ENCODE measurements at places on chromosomes 12 and 14. TPM values are rescaled to one million over a fixed set of nuclear protein-coding genes. Genes with fewer than 3 reads are reported as not detected.

Gene SDS
- not detected for total RNA-seq

Gene ADAM20
- 0.36 TPM for total RNA-seq

Gene ZNF385A
- total RNA-seq, result 1.3 TPM

Gene RNFT2
- 15.8 TPM for total RNA-seq

Gene EPYC
- not detected for total RNA-seq

Gene ZNF84
- total RNA-seq, result 11.8 TPM

Gene RNASE3
- not detected for total RNA-seq

Gene NOVA1
- total RNA-seq, result not detected

Gene VSX2
- not detected for total RNA-seq

GRCh38 chr14:68506645-68507419 lies 286.0 kb downstream of the ZFP36L1 start:
- DNase-seq, result peak; percentile 24

DNA sequence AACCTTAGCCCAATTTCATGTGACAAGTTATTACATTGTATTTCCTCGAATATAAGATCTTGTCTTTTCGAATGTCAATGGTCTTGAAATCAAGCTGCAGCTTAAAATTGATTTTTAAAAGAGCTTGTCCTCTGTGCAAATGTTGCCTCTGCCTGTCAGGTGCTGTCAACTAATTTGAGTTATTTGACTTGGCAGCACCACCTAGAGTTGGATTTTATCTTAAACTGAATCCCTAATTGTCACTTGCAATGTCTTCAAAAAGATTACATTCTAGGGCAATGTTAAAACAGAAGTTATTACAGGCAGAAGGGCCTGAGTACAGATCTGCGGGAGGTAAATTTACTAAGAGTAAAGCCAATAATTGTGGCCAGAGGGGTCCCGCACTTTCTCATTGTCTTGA lies 26.2 kb upstream of the TUNAR start:
- DNase-seq, result no peak

- no peak for DNase-seq
These were observed 73.3 kb downstream of the RASSF8 start for GRCh38 chr12:26031827-26032226.

DNA sequence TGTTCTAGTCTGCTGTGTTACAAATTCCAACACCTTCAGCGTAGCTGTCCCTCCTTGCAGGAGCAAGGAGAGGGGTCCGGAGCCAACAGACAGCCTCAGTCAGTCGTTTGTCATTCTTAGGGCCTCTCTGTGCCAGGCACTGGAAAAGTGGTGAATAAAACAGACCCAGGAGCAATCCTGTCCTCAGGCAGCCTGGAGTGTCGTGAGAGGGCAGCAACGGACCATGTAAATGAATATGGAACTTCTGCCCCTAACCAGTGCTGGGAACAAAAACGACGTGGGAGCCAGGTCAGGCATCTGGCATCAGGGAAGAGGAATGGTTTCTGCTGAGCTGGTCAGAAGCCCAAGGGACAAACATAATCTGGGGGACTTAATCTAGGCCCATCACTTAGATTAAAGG lies 64.8 kb upstream of the PSMC1 start:
- no peak for DNase-seq

DNA sequence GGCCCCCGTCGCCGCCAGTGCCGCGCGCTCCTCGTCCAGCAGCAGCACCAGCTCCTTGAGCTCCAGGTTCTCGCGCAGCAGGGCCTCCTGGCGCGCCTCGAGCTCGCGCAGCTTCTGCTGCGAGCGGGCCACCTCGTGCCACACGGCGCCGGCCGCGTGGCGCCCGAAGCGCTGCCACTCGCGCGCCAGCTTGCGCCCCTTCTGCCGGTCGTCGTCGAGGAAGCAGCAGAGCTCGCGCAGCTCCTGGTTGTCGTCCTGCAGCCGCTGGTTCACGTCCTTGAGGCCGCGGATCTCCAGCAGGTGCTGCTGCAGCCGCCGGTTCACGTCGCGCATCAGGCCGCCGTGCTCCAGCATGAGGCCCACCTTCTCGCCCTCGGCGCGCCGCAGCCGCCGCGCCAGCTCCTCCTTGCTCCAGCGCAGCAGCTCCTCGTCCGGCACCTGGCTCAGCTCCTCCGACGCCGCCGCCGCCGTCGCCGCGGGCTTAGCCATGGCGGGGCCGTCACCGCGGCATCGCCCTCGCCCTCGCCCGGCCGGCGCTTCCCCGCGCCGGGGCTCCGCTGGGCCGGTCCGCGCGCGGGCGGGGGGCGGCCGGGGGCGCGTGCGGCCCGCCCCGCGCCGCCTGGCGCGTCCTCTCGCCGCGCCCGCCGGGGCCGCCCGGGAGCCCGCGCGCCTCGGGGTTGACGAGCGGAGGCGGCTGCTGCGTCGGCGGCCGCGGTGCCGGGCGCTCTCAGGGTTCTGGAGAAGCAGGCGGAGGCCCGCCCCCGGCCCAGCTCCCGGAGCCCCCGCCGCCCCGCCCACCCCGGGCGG lies at the start of gene CCDC85C:
Gene CCDC85C (minus strand): TSS at position 737 of the 807 bp plus-strand sequence. CDS start 248 bp downstream, at position 489.
- DNase-seq, result peak; percentile 67

GRCh38 chr14:54715239-54715638 lies 148.3 kb downstream of the SAMD4A start:
- no peak for DNase-seq

DNA sequence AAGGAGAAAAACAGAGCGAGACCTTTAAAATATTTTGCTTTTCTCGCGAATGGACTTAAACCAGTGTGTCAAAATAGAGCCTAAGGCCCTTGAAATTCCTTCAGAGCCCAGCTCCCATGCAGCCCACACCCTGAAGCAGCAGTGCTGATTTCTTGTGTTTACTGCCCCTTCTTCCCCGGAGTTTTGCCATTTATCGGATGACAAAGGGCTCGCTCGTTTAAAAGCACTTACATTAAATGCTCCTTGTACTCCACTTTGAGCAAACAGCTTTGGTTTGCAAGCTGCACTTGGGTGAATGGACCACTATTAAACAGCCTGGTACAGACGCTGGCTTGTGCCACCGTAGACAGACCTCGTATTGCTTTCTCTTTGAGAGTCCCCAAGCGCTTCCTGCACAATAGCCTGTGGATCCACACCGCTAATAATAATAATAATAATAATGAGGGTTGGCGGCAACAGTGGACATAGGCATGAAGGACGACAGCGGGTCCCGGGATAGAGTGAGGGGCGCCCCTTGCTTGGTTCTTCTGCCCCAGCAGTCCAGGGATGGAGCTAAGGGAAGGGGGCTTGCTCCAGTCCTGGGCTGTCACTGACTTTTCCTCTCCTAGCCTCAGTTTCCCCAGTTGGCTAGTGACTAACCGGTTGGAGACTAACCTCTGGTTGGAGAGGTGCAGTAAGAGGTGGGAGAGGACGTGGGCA lies 6.6 kb downstream of the DLK1 start:
- DNase-seq, result no peak

DNA sequence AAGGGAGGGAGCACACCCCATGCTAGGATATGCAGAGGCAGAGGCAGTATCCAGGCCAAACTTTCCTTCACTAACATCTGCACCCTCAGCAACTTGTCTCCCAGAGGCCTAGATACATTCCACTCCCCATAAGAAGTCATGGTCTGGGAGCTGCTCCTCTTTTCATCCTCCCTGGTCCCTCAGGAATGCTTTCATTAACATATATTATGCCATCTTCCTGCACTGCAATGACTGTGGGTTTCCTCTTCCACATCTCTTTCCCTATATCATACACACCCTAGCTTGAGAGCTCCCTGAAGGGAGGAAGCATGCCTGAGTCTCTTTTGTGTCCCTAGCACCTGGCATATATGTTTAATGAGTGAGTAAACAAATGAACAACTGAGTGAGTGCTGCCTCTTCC lies 8.6 kb downstream of the DDN start:
- DNase-seq, result no peak

- no peak for DNase-seq
These were observed 5.4 kb downstream of the GAPDH start for GRCh38 chr12:6539707-6540134.

GRCh38 chr12:91704446-91704845 lies 441.2 kb downstream of the BTG1 start:
- DNase-seq, result no peak

DNA sequence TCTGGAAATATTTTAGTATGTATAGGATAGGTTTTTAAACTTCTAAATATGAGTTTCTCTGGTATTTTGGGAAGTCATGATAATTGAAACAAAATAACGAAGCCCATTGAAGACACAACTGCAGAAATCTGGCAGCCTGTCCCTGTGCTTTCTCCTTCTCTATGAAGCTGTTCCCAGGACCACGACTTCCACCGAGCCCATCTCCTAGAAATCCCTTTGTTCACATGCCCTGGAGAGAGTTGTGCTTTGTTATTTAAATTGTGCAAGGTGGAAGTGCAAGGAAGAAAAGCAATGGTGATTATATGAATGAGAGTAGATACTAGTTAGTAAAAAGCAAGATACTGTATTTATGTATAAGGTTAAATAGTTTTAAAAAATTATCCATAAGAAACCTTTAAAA lies 32.2 kb downstream of the STK38L start:
- DNase-seq, result no peak

- DNase-seq, result peak; percentile 16
These were observed 17.0 kb downstream of the SLC4A8 start for GRCh38 chr12:51441583-51441982.

- peak; percentile 65 for DNase-seq
These were observed 522 bp downstream of the R3HDM2 start for GRCh38 chr12:57430112-57430930.

GRCh38 chr12:67352682-67353081 lies 83.5 kb downstream of the CAND1 start:
- no peak for DNase-seq

DNA sequence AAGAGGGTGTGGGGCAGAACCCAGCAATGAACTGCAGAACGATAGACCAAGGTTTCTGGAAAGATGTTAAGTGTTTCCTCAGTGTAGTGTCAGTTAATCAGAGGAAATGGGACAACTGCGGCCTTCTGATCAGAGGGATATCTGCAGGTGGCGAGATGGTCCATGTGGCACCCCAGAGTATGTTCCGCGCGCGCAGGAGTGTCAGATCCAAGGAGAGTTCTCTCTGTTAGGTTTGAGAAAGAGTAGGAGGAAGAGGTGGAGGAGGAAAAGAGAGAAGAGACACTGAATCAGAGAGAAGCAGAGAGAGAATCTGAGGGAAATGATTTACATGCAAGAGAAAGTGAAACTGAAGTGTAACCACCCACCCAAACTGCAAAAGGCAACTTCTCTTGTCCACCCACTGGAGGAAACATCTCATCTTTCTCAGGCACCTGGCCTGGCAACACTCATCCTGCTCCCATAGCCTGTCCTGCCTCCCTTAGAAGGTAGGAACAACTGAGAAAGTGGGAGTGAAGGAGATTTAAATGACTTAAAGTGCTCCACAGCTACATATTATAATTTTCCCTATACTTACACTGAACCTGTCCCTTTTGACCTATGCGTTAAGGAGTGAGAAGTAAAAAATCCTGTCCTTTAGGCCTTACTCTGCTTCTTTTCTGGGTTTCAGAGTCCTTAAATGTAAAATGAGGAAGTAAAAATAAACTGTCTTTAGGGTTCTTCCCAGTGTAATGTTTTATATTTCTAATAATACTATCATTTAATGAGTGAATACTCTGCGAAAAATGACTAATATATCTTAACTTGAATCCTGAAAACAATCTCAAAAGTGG lies 6.8 kb upstream of the TESPA1 start:
- peak; percentile 63 for DNase-seq

DNA sequence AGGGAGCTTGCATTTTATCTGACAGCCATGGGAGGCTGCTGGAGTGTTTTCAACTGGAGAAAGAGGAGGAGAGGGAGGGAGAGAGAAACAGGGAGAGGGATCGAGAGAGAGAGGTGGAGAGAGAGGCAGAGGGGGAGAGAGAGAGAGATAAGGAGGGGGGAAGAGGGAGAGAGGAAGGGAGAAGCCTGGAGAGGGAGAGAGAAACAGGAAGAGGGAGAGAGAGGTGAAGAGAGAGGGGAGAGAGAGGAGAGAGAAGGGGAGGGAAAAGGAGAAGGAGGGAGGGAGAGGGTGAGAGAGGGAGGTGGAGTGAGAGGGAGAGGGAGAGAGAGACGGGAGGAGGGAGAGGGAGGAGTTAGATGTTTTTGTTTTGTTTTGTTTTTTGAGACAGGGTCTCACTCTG lies 45.6 kb downstream of the DNAH10 start:
- DNase-seq, result no peak

GRCh38 chr14:106883218-106883692 lies 1356.9 kb downstream of the TMEM121 start:
- DNase-seq, result peak; percentile 76

GRCh38 chr14:96213871-96214465 lies 9.3 kb downstream of the BDKRB2 start:
- no peak for DNase-seq
